SIG-M5 (cell line): ENCODE measurements at places on chromosomes 5 and 9.

DNA sequence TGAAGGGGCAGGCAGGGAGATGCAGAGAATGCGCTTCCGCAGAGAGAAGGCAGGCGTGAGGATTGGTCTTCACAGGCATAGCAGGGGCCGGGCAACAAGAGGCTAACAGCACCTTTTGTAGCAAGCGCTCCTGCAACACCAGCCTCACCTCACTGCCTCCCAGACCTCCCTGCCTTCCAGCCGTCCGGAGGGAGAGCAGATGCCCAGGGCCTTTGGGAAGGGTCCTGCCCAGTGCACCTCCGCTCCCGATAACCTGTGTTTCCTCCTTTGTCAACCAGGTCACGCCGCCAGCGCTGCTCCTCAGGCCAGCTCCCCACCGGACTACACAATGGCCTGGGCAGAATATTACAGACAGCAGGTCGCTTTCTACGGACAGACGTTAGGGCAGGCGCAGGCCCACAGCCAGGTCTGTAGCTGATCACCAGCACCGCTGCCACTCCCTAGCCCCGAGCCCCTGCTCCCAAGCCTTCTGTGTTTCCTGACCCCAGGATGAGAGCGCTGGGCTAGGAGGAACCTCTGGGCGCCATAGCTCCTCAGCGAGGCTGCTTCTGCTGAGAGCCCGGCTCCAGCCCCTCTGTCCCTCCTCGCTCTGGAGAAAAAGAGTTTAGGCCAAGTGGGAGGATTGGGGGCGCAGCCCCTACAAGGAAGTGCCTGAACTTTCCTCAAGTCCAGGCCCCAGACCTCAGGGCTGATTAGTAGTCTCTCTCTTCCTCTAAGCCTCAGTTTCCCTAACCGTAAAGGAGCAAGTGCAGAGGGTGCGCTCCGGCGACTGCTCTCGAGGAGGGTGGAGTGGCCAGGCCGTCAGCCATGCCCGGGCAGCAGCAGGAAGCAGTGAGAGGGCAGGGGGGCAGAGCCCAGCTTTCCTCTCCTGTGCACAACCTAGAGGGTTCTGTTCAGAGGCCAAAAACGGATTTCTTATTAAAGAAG is 28.4 kb upstream of the PRDM12 start:
- DNase-seq: no peak

- no peak for DNase-seq
These were observed 179.3 kb downstream of the ALDH1A1 start for GRCh38 chr9:72773570-72773969.

DNA sequence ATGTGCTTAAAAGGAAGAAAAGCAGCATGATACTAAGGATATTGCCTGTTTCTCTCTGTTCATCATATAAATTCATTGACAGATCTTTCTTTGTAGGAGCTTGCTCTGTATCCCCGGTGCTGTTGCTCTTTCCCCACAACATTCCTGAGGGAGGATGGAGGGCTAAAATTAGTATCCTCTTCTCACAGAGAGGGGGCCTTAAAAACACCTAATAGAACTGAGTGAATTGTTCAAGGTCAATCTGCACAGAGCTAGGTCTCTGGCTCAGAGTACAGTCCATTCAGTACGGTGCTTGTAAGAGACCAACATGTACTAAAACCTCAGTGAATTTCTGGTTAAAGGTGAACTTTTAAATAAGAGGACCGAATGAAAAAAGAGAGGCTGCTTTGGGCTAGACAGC is 88.7 kb downstream of the PALM2AKAP2 start:
- no peak for DNase-seq

GRCh38 chr9:110952540-110952859 is 85.8 kb downstream of the LPAR1 start:
- DNase-seq: no peak

GRCh38 chr9:129258124-129258822 is 80.2 kb upstream of the IER5L start:
- no peak for DNase-seq

DNA sequence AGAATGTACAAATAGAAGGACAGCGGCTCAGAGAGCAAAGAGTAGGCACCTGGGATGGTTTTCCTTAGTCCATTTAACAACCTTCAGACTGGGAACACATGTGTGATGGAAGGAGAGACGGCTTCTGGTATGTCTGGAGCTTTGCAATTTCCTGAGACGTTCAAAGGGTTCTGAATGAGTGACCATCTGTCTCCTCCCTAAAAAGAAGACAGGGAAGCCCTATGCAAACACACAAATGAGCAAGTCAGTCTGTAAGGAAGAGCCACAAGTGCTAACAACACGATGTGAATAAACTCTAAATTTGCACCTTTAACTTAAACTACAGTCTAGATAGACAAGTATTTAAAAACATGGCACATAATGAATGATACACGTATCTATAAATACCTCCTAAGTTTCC is 391.0 kb downstream of the ICE1 start:
- DNase-seq: no peak

DNA sequence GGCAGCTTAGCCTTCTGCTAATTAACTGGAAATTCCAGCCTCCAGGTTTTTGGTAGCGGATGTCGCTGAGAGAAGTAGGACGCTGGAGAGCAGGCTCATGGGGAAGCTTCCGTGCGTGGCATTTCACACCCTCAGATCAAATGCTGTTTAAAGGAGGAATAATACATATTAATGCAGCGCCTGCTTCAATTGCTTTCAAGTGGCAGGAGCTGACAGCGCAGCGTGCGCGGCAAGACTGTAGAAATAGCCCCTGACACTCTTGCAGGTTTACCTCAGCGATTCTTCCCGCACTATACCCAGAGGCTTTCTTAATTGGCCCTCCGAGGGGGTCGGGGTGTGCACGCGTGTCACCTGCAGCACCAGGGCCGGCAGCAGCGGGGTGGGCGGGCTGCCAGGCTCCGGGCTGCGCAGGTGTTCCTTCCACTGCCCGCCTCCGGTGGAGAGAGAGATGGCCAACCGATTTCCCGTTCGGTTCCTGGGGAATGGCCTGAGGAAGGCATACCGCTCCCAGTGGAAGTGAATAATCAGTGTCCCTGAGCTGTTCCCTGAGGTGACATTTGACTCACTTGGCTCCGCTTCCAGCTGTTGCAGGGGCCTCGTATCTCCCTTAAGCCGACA is 427.9 kb downstream of the KCTD16 start:
- no peak for DNase-seq

DNA sequence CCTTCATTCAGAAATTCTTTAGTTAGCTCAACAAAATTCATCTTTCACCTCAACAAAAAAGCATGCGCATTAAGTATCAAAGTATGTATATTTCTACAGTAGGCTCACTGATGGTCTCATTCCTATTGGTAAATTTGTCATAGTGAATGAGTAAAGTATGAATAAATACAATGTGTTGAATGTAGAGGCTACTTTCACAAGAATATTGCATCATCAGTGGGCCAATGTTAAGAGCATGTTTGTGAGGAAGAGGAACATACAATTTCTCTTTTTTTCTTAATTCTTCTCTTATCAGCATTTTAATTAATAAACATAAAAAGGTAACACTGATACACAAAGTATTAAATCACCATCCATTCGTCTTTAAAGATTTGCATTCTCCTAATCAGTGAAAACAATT is 505.1 kb downstream of the CETN3 start:
- no peak for DNase-seq

DNA sequence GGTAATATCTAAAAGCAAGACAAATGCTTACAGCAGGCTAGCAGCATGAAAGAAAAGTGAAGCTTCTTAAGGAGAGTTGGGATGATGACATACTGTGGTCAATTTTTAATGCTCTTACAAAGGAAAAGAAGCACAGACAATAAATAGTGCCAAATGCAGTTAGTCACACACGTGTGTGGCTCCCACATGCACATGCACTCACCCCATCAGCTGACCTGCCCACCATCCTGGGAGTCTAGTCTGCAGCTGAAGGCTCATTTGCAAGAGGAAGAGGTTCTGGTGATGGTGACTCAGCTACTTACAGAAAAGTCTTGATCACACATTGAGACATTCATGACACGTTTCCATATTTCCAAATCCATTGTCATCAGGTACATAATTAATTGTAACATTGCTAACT is 129.3 kb downstream of the MRPL36 start:
- DNase-seq: no peak

DNA sequence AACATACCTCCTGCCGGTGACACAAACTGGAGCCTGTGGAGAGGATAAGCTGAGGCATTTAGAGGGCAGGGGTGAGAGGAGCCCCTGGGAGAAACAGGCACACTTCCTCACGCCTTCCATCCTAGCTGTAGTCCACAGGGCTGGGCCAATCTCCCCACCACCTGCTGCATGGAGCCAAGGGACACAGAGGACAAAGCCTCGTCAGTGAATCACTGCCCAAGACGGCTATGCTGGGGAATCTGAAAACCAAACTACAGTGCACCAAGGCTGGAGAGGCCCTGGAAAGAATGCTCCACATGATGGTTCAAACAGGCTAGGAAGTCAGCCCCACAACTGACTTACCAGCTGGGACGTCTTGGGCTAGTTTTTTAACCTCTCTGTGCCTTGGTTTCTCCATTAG is 57.0 kb downstream of the SHB start:
- no peak for DNase-seq

DNA sequence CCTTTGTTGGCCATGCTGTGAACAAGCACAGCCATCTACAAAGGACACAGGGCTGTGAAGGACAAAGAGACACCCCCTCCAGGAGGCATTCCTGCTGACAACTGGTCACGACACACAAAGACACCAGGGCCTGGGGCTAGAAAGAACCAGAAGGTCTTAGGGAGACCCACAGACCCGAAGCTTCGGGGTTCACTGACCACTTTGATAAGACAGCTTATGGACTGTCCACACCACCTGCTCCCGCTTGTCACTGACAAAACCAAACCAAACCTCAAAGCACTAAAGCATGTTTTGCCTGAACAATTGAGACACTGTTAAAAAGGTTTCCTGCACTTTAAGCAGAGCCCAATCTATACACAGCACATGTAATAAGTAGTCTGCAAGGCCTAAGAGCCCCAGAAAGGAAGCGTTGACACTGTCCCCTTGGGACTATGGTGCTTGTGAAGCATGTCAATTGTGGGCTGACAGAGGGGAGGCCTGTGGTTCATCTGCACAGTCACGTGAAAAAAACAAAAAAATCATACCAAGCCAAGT is 185.0 kb downstream of the GAPVD1 start:
- DNase-seq: no peak

DNA sequence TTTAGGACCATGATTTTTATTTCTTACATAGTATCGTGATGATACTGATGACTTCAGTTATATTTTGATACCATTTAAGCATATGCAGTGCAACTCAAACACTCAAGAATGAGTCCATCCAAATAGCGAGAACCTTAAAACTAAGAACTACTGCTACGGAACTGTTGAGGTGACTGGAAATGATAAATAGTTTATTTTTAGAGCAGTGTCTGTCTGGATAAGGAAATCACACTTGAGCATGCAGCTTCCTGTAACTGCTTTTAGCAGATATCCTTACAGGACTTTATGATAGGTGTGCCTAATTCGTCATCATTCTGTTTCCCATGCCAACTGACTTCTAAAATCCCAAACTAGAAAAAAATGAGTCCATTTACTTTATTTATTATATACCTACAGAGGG is 85.5 kb downstream of the ADGRV1 start:
- no peak for DNase-seq

- no peak for DNase-seq
These were observed 12.1 kb downstream of the ADAM19 start for GRCh38 chr5:157563373-157563928.

- no peak for DNase-seq
These were observed 580 bp upstream of the DUSP1 start for GRCh38 chr5:172771439-172772111.

GRCh38 chr9:83304686-83305085 is 233.5 kb downstream of the FRMD3 start:
- DNase-seq: no peak

GRCh38 chr5:139745800-139746690 is 49.6 kb upstream of the PSD2 start:
- DNase-seq: no peak

GRCh38 chr5:131382407-131383395 is 118.8 kb downstream of the CDC42SE2 start:
- DNase-seq: peak; percentile 36

- DNase-seq: no peak
These were observed 56.3 kb downstream of the SEMA4D start for GRCh38 chr9:89441655-89441970.

GRCh38 chr9:83013867-83014605 is 48.9 kb downstream of the RASEF start:
- DNase-seq: no peak

- DNase-seq: no peak
These were observed 34.1 kb upstream of the EFNA5 start for GRCh38 chr5:107704681-107705401.

- no peak for DNase-seq
These were observed 141.1 kb downstream of the ENC1 start for GRCh38 chr5:74499256-74500050.

- no peak for DNase-seq
These were observed 28.2 kb downstream of the ASS1 start for GRCh38 chr9:130473009-130473408.

DNA sequence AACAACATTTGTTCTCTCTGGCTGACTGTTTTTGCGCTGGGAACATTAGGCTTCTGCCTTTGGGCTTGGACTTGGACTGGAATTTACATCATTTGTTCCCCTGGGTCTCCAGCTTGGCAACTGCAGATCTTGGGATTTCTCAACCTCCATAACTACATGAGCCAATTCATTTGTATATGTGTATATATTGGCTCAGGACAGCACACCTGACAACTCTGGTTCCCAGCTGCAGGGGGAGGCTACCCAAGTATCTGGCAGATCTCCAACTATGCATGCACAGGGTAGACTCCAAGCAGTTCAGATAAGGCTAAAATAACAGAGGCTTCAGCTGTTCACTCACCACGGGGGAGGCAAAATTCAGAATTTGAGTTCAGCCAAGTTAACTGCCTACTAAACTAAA is 31.6 kb upstream of the F2RL1 start:
- no peak for DNase-seq

GRCh38 chr5:134247428-134248224 is 21.8 kb upstream of the PPP2CA start:
- no peak for DNase-seq

GRCh38 chr9:121646992-121647391 is 4.4 kb upstream of the DAB2IP start:
- no peak for DNase-seq

DNA sequence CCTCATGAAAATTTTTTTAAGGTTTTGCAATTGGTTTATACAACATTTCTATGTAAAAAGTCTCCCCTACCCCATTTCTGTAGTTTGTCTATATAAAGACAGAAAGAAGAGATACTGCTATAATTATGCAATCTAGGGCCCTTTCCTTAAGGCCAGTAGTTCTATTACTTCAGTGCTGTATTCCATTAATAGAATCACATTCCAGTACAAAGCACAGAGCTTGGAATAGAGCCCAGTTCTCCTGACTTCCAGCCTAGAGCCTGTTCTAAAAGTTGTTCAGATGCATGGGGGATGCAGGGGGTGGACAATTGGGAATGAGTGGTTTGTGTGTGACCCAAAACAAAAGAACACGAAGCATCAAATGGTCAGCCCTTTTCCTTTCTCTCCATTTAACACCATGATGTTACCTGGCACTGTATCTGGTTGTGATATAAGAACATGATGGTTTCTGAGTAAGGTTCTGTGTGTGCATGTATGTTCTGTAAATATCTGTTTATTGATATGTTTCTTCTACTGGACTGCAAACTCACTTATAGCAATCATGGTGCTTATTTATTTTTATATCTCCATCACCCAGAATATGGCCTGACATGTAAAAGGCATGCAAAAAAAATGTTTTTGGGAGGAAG is 8.2 kb upstream of the GRAMD2B start:
- DNase-seq: no peak
